ENCODE measurements at places on chromosomes 12 and 14.

DNA sequence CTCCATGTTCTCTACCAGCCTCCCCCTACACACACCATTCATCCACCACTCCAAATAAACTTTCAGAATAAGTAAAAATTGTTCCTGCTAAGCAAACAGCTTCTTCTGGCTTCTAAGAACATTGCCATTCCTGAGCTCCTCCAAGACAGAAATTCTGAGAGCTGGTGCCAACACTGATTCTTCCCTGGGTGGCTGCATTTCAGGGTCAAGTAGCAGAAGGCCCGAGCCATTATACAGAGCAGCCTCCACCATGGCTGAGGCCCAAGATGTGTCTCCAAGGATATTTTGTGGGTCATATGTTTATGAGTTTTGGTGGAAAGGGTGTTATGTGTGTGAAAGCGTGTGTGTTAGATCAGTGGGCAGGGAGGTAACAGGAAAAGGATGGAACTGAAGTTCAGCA, 3.5 kb upstream of the RND1 start:
- DNase-seq: no peak

GRCh38 chr14:66628636-66629035, 120.7 kb downstream of the GPHN start:
- no peak for DNase-seq

DNA sequence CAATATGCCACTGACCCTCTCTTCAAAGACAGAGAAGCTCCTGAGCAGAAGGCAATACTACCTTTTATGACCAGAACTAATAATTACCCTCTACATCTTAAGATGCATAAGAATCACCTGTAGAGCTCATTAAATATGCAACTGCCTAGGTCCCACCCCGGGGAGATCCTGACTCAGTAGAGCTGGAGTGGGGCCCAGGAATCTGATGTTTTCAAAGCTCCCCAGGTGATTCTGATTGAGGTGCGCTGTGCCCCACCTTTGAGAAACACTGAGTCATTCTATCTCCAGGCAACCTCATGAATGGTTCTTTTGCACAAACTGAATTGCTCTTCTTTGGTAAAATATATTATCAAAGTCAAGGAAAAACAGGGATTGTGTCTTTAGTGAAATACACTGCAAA, 149.3 kb upstream of the BMP4 start:
- DNase-seq: no peak

DNA sequence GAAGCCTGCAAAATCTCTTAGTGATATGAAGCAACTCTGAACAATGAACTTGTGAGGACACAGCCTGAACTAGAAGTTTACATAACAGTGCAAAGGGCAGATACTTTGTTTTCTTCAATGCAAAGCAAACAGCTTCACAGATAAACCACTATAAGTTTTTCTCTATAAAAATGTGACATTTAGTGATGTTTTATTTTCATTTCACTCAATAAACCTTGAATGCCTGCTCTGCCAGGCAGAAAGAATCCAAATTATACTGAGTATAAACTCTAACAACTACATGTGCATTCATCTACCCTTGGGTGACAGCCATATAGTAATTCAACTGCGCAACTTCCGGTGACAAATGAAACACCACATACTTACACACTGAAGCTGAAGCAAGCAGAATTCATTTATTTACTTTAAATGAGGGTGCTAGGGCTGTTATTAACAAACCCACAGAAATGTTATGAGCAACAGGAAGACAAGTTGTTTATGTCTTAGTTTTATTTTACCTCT, 10.3 kb downstream of the DCP1B start:
- no peak for DNase-seq

GRCh38 chr12:131231032-131231980, 277.6 kb downstream of the ADGRD1 start:
- no peak for DNase-seq

- no peak for DNase-seq
These were observed 2.1 kb downstream of the UNG start for GRCh38 chr12:109099431-109100020.

GRCh38 chr14:53103636-53104340, 49.3 kb downstream of the DDHD1 start:
- DNase-seq: no peak

DNA sequence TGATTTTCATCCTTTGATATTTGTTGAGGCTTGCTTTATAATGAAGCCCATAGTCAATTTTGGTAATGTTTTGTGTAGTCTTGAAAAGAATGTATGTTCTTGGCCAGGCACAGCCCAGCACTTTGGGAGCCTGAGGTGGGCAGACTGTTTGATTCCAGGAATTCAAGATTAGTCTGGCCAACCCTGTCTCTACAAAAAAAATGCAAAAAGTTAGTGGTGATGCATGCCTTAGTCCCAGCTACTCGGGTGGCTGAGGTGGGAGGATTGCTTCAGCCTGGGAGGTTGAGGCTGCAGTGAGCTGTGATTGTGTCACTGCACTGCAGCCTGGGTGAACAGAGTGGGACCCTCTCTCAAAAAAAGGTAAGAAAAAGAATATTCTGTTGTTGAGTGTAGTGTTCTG, 10.8 kb downstream of the ETNK1 start:
- DNase-seq: no peak

DNA sequence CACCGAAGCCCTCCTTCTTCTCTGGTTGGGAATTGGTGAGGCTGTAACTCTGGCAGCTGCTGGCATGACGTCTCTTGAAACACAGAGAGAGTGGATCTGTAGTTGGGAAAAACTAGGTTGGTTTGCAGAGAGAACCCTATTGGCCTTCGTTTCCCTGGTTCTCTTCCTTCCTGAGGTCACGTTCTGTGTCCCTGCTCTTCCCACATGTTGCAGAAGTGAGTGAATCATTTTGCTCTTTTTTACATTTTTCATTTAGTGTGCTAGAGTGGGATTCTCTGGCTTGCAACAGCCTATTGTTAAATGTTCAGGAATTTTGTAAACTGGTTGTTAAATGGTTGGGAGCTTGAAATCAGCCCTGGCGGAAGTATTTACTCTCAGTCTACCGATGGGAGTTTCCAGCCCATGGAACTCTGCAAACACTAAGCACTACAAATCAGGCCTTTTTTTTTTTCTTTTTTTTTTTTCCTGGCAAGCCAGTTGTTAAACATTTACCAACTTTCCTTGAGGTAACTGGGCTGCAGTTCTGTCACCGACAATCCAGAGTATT, 26.8 kb upstream of the CKAP4 start:
- peak; percentile 29 for DNase-seq

GRCh38 chr14:39339003-39339402, 93.2 kb downstream of the FBXO33 start:
- DNase-seq: no peak

GRCh38 chr14:35341751-35342488, 49.7 kb downstream of the PSMA6 start:
- no peak for DNase-seq

DNA sequence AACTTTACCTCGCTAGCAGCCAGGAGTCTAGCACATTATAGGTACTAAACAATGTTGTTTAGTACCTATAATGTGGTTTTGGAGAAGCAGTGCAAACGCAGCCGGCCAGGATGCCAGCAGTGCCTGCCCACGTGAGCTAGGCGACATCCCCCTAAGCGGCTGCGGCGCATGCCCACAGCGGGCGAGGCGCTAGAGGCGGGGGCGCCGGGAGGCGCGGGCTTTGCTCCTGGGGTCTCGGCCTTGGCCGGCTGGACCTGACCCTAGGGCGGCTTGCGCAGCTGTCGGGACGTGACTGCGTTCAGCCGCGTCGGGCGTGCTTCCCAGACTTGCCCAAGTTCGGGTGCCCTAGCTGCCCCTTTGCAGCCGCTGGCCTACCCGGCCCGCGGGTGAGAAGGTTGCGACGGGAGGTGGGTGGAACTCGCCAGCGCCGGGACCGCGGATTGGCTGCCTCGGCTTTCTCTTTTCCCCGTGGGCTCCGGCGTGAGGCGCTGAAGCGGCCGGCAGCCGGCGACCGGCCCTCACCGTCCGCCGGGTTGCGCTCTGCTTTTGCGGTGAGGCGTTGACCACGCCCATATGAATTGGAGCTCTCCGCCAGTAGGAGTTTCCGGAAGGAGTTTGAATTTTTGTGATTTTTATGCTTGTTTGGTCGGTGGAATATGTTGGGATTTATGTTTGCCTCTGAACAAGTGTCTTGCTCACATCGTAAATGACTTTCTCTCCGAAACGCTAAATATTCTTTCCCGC, at the start of gene TMEM19:
Gene TMEM19, plus strand, starts transcription at position 169 of the 744 bp plus-strand sequence. CDS start 599 bp downstream, outside the sequence.
- DNase-seq: peak; percentile 73

DNA sequence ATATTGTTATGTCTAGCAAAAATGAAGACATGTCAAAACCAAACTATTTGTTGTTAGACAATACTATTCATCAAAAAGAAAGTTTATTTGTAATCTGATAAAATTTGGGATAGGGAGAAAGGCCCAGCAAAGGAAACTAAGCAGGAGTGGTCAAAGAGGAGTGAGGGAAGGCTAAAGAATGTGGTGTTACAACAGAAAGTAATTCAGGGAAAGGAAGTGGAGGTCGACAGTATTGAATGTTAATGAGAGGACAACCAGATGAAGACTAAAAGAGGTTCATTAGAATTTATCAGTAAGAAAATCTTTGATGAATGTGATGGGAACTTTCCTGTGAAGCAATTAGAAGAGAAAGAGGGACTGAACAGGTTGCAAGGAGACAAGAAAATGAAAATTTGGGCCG, 33.9 kb downstream of the PLCZ1 start:
- no peak for DNase-seq

GRCh38 chr14:60786905-60787304, 52.3 kb downstream of the MNAT1 start:
- DNase-seq: no peak

- no peak for DNase-seq
These were observed 530 bp upstream of the FOXN4 start for GRCh38 chr12:109309381-109310246.

GRCh38 chr14:32896979-32897697, 41.5 kb upstream of the NPAS3 start:
- DNase-seq: peak; percentile 27

GRCh38 chr12:51889216-51890132, 1.6 kb downstream of the ANKRD33 start:
- DNase-seq: no peak

GRCh38 chr14:105471297-105471821, 3.3 kb upstream of the CRIP2 start:
- DNase-seq: no peak

- no peak for DNase-seq
These were observed 96.7 kb downstream of the RFLNA start for GRCh38 chr12:124391340-124392261.

DNA sequence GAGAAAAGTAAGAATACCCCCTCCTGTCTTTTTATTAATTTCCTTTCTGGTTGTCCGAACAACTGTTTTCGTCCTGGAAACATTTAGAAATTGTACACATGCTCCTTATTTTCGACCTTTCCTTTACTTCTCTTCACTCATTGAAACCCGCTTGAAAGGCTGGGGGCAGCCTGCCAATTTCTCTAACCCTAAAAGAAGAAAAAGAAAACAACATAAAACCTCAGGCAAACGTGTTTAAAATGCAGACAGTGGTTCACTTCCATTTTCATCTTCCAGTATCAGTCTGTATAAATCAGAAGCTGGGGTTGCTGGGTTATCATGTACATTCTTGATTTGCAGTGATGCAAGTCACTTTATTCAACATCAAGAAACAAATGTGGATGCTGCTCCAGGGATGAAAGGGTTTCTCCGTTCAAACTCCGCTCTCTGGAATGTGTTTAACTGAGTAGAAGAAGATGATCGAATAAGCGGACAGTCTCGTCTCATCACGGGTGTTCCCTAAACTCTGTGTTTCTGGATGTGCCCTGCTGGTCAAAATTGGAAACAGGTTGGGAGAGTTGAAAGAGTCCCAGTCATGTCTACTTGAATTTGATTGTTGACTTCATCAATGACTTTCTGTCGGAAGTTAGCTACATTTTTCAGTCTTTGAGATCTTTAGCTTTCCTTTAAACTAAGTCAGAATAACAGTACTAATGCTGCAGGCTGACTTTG, 1042.2 kb downstream of the BCL11B start:
- no peak for DNase-seq

DNA sequence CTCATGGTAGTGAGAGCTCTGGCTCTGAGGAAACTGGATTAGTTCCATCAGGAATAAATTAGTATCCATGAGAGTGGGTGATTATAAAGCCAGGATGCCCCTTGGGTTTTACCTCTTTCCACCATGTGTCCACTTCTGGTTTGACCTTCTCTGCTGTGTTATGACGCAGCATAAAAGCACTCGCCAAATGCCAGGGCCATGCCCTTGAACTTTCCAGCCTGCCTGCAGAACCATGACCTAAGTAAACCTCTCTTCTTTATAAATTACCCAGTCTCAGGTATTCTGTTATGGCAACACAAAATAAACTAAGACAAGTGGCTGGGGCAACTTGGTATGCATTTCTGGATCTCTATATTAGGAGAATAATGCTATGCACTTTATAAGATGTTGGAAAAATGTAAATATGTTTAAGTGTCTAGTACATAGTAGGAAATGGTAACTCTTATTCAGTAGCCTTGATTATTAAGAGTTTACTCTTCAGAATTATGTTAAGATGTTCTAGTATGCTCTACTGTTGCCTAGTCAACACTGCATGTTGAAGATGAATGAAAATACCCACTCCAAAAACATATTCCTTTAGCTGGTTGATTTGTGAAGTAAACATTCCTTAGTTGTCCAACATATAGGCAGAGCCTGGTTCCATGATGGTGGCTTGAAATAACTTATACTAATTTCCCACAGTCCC, 455.6 kb upstream of the TMPO start:
- no peak for DNase-seq

DNA sequence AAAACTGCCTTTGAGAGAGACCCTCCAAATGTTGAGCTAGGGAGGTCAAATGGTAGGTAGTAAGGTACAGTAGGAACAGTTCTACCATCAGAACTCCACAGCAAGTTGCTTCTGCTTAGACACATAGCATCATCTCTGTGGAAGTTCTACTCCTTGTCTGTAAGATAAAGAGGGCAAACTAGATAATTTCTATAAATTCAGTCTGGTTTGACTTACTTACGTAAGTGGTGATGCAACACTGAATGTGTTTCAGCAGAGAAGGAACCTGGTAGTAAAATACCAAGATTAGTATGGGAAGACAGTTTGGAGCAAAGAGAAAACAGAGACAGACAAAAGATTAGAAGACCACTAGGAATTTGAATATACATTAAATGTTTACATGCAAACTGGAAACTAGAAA, 42.0 kb downstream of the KITLG start:
- DNase-seq: no peak

GRCh38 chr12:78316136-78316535, 485.4 kb downstream of the NAV3 start:
- no peak for DNase-seq

- DNase-seq: no peak
These were observed 9.2 kb upstream of the ALDH2 start for GRCh38 chr12:111757361-111758119.

DNA sequence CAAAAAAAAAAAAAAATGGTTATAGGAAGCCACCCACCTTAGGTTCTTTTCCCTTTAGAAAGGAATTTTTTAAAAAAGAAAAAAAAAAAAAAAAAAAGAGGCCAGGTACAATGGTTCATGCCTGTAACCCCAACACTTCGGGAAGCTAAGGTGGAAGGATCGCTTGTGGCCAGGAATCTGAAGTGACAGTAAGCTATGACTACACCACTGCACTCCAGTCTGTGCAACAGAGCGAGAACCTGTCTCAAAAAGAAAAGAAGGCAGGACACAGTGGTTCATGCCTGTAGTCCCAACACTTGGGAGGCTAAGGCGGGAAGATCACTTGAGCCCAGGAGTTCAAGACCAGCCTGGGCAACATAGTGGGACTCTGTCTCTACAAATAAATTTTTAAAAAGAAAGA, 36.0 kb downstream of the SPTLC2 start:
- DNase-seq: no peak

Data from left renal pelvis (tissue), 4 donors.